Frontal cortex (tissue), 4 donors: ENCODE measurements at places on chromosomes 5 and 9. TPM values are rescaled to one million over a fixed set of nuclear protein-coding genes. Genes with fewer than 3 reads are reported as not detected.

The CCNJL gene
- 0.82 TPM for total RNA-seq

The FOXD4 gene
- total RNA-seq, result 1.2 TPM

The PCDHGA9 gene
- total RNA-seq, result 6.9 TPM

The FGFR4 gene
- 1.2 TPM for total RNA-seq

The FAM151B gene
- total RNA-seq, result 38.3 TPM

GRCh38 chr9:112970939-112971338 lies 41.1 kb downstream of the ZNF883 start:
- DNase-seq, result no peak

DNA sequence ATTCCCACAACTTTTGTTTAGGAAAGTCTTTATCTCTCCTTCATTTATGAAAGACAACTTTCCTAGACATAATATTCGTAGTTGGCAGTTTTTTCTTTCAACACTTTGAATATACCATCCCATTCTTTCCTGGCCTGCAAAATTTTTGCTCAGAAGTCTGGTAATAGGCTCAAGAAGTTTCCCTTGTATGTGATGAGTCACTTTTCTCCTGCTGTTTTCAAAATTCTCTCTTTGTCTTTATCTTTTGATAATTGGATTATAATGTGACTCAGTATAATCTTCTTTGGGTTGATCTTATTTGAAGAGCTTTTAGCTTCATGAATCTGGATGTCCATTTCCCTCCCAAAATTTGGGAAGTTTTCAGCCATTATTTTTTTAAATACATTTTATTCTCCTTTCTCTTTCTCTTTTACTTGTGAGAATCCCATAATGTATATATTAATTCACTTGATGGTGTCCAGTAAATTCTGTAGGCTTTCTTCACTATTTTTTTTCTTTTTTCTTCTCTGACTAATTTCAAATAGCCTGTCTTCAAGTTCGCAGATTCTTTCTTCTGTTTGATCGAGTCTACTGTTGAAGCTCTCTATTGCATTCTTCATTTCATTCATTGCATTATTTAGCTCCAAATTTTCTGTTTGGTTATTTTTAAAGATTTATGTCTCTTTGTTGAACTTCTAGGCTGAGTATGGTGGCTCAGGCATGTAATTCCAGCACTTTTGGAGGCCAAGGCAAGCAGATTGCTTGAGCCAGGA lies 37.3 kb upstream of the CKS2 start:
- no peak for DNase-seq

GRCh38 chr5:163826201-163826600 lies 320.8 kb downstream of the MAT2B start:
- no peak for DNase-seq

DNA sequence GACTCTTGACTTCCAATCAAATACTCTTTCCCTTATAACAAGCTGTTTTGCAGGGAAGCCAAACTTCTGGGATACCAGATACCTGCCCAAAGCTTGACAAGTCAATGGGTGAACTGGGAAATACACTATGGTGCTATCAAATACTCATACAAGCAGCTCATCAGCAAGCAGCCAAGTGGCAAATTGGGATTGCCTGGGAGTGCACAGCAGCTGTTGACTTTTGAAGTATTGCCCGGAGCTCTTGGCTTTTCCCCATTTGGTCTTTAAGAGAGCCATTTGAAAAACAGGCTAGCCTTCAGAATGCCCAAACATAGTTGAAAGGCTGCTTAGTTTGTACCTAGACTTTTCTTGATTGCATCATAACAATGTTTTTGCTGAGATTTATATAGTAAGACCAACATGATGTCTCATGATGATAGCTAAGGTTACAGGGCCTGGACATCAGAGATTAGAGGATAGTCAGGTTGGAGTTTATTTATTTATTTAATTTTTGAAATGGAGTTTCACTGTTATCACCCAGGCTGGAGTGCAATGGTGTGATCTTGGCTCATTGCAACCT lies 210.1 kb upstream of the ZNF608 start:
- no peak for DNase-seq

DNA sequence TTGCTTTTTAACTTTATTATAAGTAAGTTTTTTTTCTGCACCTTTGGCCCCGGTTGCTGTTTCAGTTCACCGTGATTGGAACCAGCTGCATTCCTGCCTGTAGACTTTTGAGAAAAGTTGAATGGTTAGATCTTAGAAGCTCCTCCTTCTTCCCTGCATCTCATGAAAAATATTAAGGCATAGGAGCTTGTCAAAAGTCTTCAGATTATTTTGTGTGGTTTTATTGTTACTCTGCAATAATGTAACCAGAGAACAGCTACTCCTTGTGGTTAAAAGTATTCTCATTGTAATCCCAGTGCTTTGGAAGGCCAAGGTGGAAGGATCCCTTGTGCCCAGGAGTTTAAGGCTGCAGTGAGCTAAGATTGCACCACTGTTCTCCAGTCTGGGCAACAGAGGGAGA lies 3.3 kb upstream of the SLC2A8 start:
- DNase-seq, result no peak

DNA sequence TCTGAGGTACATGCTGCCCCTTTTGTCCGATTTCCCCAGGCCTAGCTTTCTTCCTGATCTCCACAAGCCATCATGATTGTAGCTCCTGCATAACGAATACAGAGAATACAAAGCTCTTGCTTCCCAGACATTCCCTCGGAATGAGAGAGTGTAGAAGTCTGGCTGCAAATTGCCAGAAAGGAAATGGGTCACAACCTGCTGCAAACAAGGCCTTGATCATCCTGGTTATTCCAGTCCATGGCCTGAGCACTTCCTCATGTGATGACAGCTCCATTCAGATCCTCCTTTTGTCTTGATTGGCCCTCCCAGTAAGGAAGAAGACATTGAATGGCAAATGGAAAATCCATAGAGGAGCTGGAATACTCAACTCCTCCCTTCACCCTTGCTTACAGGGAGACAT lies 136.0 kb upstream of the ADRA1B start:
- DNase-seq, result no peak

DNA sequence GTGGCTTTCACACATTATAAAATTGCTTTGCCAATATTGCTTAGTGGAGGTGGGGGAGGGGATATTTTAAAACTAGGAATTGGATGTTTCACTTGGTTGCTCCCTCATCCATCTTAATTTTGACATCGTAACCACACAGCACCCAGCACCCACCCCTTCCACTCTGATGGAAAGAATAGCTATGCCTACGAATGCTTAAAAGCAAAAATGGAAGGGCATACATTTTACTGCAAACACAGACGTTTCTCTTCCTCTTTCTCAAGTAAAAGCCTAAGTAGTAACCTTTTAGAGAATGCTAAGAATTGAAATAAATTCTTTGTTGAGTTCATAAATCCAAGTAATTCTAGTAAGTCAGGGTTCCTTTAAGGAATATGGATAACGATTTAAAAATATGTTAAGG lies 69.9 kb downstream of the JAKMIP2 start:
- no peak for DNase-seq
